Stimulated activated CD4-positive, alpha-beta T cell treated with anti-CD3 and anti-CD28 coated beads, Interleukin-1b, Interleukin-23, amount 100 ng/mL, for 1 hour (primary cell): ENCODE measurements at places on chromosomes 12 and 14.

DNA sequence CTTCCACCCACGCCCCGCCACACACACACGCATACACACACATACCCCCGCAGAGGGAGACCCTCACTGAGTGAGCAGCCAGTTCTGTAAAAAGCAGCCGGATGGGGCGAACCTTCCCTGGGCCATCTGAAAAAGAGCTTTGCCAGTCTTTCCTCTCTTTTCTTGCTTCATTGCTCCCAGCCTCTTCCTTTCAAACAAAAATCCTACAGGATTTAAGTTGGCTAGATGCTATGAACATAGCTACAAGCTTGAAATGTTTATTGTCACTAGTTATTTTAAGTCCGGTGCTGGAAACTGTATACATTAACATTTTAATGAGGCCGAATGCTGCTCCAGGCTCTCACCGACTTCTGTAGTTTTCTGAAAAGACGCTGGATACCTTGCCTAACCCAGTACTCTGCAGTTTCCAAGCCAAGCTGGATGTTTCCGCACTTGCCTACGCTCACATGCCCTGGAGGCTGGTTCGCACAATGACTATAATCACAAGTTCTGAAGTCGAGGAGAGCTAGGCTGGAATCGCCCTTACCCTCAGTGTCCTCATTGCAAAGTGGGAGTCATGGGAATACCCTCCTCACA, 39.2 kb downstream of the LTBP2 start:
- DNase-seq = no peak

- DNase-seq = no peak
Observed at GRCh38 chr12:9710584-9711375, 22.1 kb downstream of the CLECL1 start.

- DNase-seq = no peak
Observed at GRCh38 chr14:85577543-85578114, 47.7 kb downstream of the FLRT2 start.

GRCh38 chr12:86523844-86524243, 267.7 kb upstream of the MGAT4C start:
- no peak for DNase-seq

DNA sequence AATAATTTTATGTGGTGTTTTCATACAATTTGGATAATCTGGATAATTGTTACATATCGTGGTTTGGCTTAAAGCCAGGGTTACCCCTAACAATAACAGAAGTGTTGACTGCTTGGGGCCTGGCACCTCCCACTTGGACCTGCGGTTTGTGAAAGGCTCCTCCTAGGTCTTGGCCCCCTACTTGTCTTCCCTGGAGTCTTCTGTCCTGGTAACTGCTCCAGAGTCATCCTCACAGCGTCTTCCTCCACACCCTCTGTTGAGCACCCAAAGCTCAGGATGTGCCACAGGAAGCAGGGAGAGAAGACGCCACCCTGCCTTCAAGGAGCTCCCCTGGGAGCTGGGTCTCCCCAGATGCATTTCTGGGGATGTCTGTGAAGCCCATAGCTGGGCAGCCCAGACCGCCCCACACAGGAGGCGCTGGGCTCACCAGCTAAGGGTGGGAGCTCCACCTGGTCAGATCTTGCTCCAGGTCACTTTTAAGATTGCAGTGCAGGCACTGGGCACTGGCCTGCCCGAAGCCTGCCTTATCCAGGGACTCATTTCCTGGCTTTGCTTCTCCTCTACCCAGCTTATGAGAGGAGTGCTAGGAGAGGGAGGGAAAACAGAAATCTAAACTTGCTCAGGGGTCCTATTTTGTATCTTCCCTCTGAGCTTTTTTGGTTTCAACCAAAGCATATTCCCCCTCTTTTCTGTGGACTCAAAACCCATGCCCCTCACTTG, 98.2 kb downstream of the ZFP36L1 start:
- DNase-seq = no peak

DNA sequence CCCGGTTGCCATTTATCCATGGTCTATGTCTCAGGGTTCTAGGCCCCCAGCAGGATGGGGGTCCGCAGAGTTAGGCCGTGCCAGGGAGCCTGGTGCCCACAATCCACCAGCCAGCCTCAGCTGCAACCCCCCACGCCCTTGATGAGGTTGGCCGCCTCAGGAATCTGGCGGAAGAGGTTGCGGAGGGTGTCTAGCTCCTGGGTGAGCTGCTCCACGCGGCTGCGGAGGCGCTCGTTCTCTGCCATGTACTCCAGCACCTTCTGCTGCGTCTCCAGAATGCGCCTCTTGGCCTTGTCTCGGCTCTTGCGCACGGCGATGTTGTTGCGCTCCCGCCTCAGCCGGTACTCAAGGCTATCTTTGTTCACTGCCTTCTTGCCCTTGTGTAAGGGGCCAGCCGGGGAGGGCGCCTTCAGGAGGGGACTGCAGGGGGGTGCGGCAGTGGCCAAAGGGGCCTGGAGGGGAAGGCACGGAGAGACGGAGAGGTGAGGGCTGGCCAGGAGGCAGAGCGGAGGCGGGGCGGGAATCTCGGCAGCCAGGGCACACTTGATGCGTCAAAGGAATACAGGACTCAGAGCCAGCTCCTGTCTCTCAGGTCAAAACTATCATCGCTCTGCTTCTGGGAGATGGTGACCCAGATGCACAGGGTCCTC, 1.6 kb downstream of the CEBPE start:
- no peak for DNase-seq

GRCh38 chr14:53603994-53604393, 352.6 kb downstream of the BMP4 start:
- DNase-seq = no peak
